Common myeloid progenitor, CD34-positive (primary cell): ENCODE measurements at places on chromosomes 3 and 15.

- H3K4me3 ChIP-seq: peak overlapping the region; percentile 88
- no peak for DNase-seq
- H3K36me3 ChIP-seq: no peaks in the 10 kb centered on the region
- H3K27ac ChIP-seq: peak overlapping the region; percentile 84
- no peaks in the 10 kb centered on the region for H3K27me3 ChIP-seq
Observed at GRCh38 chr3:47476644-47477199, 981 bp upstream of the SCAP start.

DNA sequence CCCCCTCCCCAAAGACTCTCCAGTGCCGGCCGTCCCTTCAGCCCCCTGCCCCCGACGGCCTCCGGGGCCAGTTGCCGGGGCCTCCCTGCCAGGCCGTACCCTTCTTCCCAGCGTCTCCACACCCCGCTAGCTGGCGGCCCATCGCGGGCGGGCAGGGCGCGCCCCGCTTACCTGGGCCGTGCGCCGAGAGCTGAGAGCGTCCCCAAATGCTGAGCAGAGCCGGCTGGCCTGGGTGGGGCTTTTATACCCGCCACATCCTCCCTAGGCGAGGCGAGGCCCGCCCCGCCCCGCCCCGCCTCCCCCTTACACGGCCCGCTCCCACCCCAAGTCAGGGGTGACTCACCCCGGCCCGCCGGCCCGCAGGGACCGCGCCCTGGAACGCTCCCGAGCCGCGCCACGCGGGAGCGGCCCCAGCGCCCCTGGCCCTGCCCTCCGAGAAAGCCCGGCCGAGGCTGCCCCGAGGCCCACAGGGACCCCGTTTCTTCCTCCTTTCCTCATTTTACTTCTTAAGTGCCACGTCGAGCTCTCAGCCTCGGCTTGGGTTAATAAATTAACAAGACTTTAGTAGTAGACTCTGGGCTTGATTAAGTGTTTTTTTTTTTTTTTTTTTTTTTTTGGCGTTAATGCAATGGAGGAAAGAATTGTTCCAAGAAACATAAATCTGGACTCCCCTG lies at the start of gene ANXA2:
Gene ANXA2, minus strand, starts transcription at position 215 of the 674 bp plus-strand sequence. CDS start 11,911 bp downstream, outside the sequence.
- peak within 1 kb of the TSS; percentile 61 for H3K27ac ChIP-seq
- H3K36me3 ChIP-seq: no peaks in the 10 kb centered on the region
- DNase-seq: peak; percentile 93
- H3K4me1 ChIP-seq: peaks cover 33% of the 10 kb centered on the region

DNA sequence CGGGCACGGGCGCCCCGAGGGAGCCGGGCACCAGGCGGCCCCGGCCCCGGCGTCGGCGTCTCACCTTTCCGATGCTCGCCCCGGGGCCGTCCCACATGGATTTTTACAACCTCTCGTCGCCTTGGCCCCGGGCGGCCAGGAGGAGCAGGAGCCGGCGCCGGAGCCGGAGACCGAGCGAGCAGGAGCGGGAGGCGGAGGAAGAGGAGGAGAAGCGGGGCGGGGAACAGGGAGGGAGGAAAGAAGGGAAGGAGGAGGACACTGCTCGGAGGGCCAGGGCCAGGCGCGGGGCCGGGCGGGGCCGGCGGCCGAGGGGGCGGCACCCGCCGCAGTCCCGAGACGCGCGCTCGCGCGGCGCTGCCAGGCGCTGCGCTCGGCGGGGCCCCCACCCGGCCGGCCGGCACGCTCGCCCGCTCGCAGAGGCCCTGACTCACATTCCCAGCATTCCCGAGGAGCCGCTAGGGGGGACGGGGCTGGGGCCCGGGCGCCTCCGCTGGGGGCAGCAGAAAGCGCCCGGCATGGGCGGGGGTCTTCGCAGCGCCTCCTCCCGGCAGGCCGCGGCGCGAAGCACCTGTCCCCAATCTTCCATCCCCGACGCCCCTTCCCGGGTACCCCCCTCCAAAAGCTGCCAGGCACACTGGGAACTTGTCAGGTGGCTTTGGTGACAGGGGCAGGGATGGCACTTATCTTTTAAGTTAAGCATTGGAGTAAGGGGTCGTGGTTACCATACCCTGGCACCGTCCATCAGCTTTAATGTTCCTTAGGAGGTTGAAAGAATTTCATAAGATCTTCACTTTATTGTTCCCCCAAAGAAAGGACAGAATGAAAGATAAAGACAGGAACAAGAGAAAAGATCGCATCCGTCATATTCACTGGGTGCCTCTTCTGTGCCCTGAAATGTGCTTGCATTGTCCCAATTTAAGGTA lies at the start of gene ERC2:
Gene ERC2, minus strand, starts transcription at position 284 of the 923 bp plus-strand sequence.
- no peaks in the 10 kb centered on the region for H3K4me1 ChIP-seq
- peak within 1 kb of the TSS; percentile 63 for H3K4me3 ChIP-seq
- H3K36me3 ChIP-seq: no peaks in the 10 kb centered on the region
- H3K27me3 ChIP-seq: peaks cover 16% of the 10 kb centered on the region

- H3K4me3 ChIP-seq: peak overlapping the region; percentile 87
- H3K36me3 ChIP-seq: peaks cover 2% of the 10 kb centered on the region
- H3K27me3 ChIP-seq: no peaks in the 10 kb centered on the region
- H3K4me1 ChIP-seq: peaks cover 28% of the 10 kb centered on the region
- H3K27ac ChIP-seq: no peak overlapping the region
- DNase-seq: peak; percentile 55
Observed at GRCh38 chr15:56916825-56917477, 1.5 kb upstream of the TCF12 start.

DNA sequence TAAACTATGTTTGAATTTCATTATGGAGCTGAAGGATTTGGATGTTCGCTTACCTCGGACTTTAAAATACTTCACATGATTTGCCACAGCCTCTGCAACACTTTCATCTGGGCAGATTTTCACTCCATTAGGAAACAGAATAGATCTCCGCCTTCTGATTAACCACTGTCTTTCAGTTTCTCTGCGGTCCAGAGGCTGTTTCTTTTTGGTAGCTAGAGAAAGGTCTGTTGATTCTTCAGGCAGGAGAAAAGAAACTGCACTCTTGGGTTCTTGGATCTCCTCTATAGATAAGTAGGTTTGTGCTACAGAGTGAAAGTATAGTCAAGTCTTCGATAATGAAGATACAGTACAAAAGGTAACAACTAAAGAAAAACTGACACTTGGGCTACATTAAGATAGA lies 844 bp downstream of the IMPG2 start:
- H3K4me1 ChIP-seq: no peaks in the 10 kb centered on the region
- H3K27me3 ChIP-seq: no peaks in the 10 kb centered on the region
- no peaks in the 10 kb centered on the region for H3K36me3 ChIP-seq
- H3K4me3 ChIP-seq: no peak overlapping the region

DNA sequence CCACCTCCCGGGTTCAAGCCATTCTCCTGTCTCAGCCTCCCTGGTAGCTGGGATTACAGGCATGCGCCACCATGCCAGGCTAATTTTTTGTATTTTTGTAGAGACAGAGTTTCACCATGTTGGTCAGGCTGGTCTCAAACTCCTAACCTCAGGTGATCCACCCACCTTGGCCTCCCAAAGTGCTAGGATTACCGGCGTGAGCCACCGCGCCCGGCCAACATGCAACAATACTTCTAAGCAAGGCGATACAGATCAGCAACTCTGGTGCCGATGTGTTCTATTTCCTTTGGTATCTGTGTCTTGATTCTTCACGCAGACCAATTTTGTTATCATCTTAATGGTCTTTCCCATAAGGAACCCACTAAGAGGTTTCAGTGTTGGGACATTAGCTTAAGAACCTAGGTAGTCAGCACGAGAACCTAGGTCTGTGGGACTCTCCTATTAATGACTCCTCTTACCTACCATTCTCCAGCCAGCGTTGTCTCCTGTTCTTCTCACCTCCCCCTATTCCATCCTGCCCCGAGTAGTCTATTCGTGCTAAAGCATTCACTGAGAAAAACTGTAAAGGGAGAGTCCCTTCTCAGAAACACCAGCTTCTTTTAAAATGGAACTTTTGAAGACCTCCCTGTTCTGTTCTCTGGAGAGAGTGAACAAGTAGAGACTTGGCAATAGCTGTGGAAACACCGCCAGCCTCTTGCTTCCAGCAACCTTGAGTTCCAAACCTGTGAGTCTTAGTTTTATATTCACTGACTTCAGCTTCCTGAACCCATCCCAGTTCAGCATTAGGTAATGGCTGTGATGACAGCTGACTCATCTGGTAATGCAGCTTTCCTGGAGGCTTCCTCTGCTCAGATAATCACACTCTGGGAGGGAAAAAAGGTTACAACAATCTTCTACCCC lies 61.2 kb downstream of the TSC22D2 start:
- DNase-seq: no peak
- no peak overlapping the region for H3K4me3 ChIP-seq
- H3K27ac ChIP-seq: no peak overlapping the region

GRCh38 chr3:121794264-121794983 lies 40.4 kb downstream of the IQCB1 start:
- no peaks in the 10 kb centered on the region for H3K4me1 ChIP-seq
- H3K27me3 ChIP-seq: no peaks in the 10 kb centered on the region
- H3K36me3 ChIP-seq: peaks cover 54% of the 10 kb centered on the region
- DNase-seq: no peak
- no peak overlapping the region for H3K27ac ChIP-seq
- H3K4me3 ChIP-seq: no peak overlapping the region

DNA sequence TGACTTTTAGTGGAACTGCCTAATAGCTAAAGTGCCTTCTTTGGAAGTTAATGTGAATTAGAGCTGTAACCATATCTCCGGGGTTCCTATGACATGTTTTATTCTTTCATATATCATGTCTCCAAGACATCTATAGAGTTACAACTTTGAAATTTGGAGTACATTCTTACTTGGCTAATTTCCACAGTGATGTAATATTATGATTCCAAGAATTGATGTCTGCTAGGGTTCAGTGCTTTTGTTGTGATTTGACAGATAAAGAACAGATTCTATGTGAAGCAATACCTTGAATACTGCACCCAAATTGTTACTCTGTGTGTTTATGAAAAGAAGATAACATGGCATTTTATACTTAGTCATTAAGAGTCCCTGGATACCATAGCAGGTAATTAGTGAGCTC lies 934.3 kb downstream of the NTRK3 start:
- no peak overlapping the region for H3K27ac ChIP-seq
- H3K4me3 ChIP-seq: no peak overlapping the region
- DNase-seq: no peak
- H3K27me3 ChIP-seq: no peaks in the 10 kb centered on the region
- no peaks in the 10 kb centered on the region for H3K4me1 ChIP-seq
- H3K36me3 ChIP-seq: no peaks in the 10 kb centered on the region

DNA sequence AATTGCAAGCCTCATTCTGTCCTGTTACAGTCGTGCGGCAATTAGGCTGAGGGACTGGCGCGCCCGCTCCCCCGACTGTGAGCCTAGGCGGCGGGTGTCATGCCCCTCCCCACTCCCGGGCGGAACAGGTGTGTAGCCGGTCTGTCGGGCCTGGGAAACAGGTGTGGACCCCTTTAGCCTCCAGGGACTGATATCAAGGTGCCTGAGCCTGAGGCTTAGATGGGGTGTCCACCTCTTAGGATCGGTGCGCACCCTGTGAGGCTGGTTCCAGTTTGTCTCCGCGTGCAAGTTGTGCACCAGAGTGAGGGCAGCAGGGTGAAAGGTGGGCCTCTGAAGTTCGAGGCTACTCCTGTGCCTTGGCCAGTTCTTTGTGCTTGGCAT lies 686 bp downstream of the VPS8 start:
- DNase-seq: no peak
- H3K36me3 ChIP-seq: no peaks in the 10 kb centered on the region
- H3K27me3 ChIP-seq: no peaks in the 10 kb centered on the region
- peak overlapping the region; percentile 97 for H3K4me3 ChIP-seq
- H3K4me1 ChIP-seq: peaks cover 53% of the 10 kb centered on the region

GRCh38 chr3:53171827-53172505 lies 11.0 kb downstream of the PRKCD start:
- no peak overlapping the region for H3K4me3 ChIP-seq
- H3K4me1 ChIP-seq: peaks cover 3% of the 10 kb centered on the region
- no peak overlapping the region for H3K27ac ChIP-seq
- no peak for DNase-seq
- H3K27me3 ChIP-seq: no peaks in the 10 kb centered on the region
- H3K36me3 ChIP-seq: no peaks in the 10 kb centered on the region

GRCh38 chr15:87569581-87569980 lies 687.0 kb downstream of the NTRK3 start:
- no peak overlapping the region for H3K27ac ChIP-seq
- H3K4me3 ChIP-seq: no peak overlapping the region
- no peak for DNase-seq
- no peaks in the 10 kb centered on the region for H3K4me1 ChIP-seq
- H3K27me3 ChIP-seq: no peaks in the 10 kb centered on the region
